ENCODE measurements at places on chromosomes 4 and X. TPM values are rescaled to one million over a fixed set of nuclear protein-coding genes. Genes with fewer than 3 reads are reported as not detected.

Gene SLC10A3
- 33.3 TPM for total RNA-seq

Gene AMELX
- total RNA-seq, result not detected

Gene GPRASP3
- 3.6 TPM for total RNA-seq

Gene KLF8
- total RNA-seq, result 0.99 TPM

Gene ZNF711
- total RNA-seq, result 1.4 TPM

Gene USP51
- 0.92 TPM for total RNA-seq

Gene ODAPH
- not detected for total RNA-seq

Gene PDCL2
- total RNA-seq, result not detected

Gene ACE2
- not detected for total RNA-seq

Gene ADGRG2
- total RNA-seq, result not detected

Gene FGFBP2
- not detected for total RNA-seq

Gene NIPAL1
- total RNA-seq, result 3.3 TPM

Gene RASGEF1B
- 0.10 TPM for total RNA-seq

Gene DRP2
- 1.3 TPM for total RNA-seq

Gene VGLL1
- total RNA-seq, result not detected

Gene GYPB
- total RNA-seq, result not detected

Gene YIPF7
- not detected for total RNA-seq

Gene GPR82
- total RNA-seq, result not detected

Measured in glomerular endothelial cell (primary cell).